ENCODE measurements at places on chromosomes 12 and 14. TPM values are rescaled to one million over a fixed set of nuclear protein-coding genes. Genes with fewer than 3 reads are reported as not detected.

Gene OLR1
- 7.9 TPM for total RNA-seq

GRCh38 chr12:120199025-120199424, 1.9 kb downstream of the RPLP0 start:
- DNase-seq, result no peak

DNA sequence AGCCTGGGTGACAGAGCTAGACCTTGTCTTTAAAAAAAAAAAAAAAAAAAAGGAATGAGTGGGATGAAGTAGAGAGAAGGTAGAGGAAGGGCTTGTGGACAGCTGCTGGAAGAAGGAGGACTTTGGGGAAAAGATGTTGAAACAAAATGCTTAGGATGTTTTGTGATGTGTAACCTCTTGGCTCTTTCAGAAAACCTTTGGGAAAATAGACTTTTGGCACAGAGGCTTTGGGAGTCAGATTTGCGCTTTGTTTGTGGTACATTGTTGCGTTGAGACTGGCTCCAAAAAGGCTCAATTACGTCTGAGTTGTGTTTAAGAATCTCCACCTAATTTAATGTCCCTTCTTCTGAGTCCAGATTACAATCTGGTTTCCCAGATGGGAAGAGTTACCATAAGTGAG, 32.9 kb upstream of the SPTLC2 start:
- DNase-seq, result no peak

DNA sequence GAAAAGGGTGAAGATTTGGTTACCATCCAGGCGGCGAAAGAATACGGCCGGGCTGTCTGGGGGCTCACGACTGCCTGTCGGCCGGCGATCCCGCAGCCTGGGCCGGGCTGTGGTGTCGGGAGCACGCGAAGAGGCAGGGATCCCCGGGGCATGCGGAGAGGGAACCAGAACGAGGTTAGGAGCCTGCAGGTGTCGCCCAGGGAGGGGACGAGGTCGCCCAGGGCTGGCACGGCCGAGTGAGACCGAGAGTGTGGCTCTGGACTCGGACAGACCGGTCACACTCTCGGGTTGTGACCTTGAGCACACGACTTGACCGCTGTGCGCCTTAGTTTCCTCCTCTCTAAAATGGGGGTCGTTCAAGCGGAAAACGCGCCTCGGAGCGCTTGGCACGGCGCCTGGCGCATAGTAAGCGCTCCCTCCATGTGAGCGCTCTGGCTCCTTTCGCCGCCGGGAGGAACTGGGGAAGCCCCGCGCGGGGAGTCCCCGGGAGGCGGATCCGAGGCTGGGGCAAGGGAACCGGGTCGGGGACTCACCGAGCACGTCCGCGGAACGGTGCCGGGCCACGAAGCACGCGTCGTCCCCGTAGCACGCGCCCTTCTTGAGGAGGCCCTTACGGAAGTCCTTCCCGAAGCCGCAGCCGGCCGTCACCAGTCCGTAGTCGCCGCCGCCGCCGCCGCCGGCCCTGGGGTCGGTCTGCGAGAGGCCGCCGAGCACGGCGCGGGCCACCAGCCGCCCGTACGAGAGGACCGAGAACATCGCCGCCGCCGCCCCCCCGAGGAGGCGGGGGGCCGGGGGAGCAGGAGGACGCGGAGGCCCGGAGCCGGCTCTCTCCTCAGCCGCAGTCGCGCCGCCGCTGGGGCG, 612 bp downstream of the PPTC7 start:
- peak; percentile 33 for DNase-seq
